ENCODE measurements at places on chromosomes 6 and 20.

DNA sequence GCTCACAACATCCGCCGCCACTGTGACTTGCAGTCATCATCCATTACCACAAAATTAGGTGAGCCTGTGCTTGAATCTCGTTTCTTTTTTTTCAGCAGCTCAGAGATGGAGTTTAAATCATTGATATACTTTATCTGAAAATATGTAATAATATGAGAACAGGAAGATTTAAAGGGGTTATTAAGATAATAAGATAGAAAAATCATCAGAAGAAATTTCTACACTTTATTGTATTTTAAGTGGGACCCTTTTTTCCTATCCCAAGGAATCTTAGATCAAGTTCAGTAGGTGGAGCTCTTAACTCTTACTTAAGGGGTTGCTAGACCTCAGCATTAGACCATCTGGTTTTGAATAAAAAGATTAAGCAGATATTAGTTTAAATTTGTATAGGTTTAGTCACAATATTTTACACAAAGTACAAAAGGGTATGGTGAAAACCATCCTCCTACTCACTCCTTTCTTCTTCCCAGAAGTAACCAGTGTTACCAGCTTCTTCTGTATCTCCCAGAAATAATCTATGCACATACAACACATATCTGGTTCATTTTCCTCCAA, 9.4 kb upstream of the NCOA7 start:
- DNase-seq = no peak

DNA sequence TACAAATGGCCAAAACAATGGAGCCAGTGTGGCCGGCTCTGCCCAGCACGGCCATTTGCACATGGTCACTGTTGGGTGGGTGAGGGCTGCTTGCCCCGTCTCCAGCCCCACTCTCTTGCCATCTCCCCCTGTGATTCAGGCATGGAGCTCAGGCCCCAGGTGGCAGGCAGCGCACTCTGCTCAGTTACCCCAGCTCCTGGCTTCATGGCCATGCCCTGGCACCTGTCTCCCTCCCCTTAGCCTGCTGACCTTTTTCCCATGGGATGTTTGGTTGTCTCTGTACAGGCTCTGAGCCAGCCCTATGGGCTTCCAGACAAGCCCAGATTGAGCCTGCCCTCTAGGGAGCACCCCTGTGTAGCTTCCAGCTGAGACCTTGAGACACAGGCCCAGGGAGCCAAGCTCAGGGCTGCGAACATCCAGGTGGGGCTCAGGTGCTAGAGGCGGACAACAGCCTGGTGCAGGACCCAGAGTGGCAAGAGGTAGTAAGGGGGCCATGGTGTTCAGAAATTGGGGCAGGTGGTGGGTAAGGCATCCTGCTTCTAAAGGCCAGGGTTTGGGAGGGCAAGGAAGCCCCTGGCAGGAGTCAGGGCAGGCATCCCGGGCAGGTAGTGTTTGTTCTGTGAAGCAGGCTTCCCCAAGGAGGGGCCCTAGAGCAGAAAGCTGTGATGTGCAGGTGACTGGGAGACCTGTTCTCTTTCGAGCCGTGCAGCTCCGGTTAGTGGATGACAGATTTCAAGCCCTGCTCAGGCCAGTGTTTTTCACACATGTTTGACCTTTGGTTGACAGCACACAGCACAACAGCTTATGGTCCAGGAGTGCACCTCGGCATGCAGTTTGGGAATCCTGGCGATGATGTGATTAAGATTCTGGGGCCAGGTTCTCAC, 17.7 kb downstream of the SYNJ2 start:
- no peak for DNase-seq

DNA sequence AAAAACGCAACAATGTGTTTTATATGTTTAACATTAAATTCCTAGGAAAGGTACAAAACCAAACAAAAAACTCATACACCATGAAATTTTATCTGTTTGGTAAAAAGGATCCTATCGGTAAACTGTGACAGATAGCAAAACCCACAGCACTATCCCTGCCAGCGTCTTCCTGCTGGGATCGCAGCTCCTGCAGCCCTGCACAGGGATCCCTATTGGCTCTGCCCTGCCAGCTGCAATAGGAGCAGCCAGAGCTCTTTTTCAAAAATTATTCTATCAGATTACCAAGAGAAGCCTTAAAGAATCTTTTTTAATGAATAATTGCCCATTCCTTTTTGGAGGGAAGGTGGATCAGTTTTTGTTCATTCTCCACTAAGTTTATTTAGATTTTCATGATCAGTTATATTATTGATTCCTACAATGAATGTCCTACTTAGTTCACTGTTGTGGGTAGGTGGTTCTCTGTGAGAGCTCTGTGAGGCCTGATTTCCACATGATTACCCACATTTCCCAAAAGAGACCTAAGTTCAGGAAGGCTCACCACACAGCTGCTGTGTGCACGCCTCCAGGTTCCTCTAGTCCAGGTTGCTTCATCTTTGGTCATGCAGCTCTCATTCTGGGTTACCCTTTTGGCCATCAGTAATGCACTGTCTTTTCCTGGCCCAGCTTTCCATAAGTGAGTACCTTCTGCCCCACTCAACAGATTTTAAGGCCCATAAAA, 293.8 kb downstream of the FRK start:
- no peak for DNase-seq

GRCh38 chr6:111798281-111798725, 74.9 kb downstream of the FYN start:
- no peak for DNase-seq
